ENCODE measurements at places on chromosomes 16 and 17. TPM values are rescaled to one million over a fixed set of nuclear protein-coding genes. Genes with fewer than 3 reads are reported as not detected.
A peak's percentile ranks its signal among the peaks of the same experiment; 100 is the strongest.

GRCh38 chr17:18186627-18186982 lies 3.0 kb downstream of the ALKBH5 start:
- DNase-seq = peak; percentile 80

GRCh38 chr16:67608364-67608763 lies 36.6 kb upstream of the CARMIL2 start:
- DNase-seq = no peak

- DNase-seq = peak; percentile 88
Observed at GRCh38 chr17:7329997-7330637, 982 bp upstream of the NEURL4 start.

DNA sequence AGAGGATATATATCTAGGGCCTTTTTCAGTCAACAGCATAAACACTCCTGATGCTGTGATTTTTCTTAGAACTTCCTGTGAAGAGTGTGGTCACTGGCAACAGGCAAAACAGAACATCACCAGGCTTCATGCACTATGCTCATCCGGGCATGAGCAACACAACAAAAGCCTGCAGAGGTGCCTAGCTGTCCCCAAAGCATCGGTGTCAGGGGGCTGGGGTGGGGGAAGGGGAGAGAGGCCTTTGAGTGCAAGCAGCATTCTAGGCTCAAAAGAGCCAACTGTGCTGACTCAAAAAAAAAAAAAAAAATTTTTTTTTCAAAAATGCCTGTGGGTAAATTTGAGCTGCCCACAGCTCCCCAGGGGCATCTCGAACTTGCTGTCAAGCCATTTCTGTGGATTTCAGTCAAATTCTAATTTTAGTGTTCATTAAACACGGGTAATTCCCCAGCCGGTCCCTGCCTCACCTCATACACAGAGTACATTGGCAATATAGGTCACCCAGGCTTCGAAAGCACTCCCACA lies 194.6 kb upstream of the DYNLRB2 start:
- DNase-seq = peak; percentile 52

GRCh38 chr16:69123910-69124309 lies 8.5 kb downstream of the CHTF8 start:
- peak; percentile 81 for DNase-seq

The KRTAP4-1 gene
- not detected for polyA plus RNA-seq

The MYL4 gene
- not detected for polyA plus RNA-seq

Data from GM23248 (cell line).